CD4-positive, alpha-beta T cell treated with Interleukin-6 at 100 ng/mL for 8 hours (primary cell): ENCODE measurements at places on chromosomes 4 and X.

GRCh38 chrX:12930150-12930549, 23.7 kb downstream of the TLR8 start:
- no peak for DNase-seq

DNA sequence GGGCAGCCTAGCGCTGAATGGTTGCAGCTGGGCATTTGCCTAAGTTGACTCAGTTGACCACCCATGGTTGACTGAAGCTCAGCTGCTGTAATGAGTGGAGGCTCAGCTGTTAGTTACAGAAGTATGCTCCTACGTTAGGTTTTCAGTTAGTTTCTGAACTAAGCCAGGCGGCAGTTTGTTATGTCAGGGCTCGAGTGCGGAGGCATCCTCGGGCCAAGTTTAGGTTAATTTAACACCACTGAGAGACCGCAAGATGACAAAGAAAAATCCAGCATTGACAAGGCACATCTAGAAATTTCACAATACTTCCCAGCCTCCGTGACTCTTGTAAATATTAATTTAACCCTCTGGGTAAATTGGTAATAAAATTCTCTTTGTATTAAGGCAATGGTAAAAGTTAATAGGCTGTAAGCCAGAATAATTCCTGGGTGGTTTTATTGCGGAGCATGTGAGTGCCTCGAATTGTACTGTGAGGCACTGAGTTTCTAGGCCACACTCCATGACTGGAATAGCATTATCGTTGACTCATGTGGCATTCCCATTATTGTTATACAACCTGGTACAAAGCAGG, 33.1 kb upstream of the CDKN2AIP start:
- DNase-seq: no peak

DNA sequence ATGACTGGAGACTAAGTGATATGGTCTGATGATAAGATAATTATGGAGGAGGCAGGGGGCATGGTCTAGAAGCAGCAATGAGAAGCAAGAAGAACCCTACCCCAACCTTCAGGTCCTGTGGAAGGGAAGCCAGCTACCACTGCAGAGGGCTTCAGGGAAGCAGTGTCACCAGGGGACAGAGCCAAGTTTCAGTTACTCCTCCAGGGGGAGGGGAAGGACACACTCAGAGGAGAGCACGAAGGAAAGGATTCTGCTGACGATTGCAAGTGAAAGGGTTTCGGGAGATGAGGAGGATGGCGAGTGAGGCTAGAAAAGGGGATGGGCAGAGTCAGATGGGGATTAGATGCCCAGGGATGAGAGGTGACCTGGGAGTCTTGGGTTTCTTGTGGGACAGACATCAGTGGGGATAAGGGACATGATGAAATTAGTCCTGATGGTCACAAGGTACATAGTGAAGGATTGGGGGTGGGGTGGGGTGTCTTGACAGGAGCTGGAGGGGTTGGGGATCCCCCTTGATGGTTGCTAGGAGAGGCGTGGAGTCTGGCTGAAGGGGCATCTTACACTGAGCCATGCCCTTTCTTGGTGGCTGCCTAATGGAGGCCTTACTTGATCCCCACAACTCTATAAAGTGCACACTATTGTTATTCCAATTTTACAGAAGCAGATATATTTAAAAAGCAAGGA, 45.4 kb downstream of the TIGD4 start:
- DNase-seq: no peak

DNA sequence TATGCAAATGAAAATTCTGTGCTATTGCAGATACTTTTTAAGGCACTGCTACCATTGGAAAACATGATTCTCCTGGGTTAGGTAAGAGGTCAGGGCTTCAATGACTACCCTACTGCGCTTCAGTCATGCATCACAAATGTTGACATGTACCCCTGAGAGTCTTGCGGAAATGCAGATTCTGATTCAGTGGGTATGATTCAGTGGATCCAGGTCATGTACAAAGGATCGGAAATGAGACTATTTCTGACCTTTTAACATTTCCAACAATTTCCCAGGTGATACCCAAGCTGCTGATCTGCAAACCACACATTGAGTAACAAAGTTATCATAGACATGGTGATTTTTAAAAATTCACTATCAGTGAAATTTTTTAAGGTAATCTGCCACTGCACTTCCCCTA, 62.6 kb downstream of the DDX53 start:
- no peak for DNase-seq

DNA sequence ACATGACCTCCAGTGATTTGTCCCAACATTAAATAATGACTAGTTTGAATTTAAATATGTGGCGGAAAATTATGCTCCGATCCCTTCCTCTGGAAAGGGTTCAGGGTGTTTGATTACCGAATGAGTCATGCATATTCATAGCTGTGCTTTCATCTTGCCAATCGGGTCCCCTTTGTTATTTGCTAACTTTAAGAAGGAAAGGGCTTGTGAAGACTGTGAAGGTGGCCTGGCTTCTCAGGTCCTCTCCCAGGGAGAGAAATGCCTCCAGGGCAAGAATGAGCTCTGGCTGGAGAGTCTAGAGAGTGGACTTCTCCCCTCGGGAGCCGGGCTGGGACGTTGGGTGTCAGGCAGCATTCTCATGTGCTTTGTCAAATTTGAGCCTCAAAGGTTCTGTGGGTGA, 155.5 kb upstream of the PSAPL1 start:
- DNase-seq: no peak

DNA sequence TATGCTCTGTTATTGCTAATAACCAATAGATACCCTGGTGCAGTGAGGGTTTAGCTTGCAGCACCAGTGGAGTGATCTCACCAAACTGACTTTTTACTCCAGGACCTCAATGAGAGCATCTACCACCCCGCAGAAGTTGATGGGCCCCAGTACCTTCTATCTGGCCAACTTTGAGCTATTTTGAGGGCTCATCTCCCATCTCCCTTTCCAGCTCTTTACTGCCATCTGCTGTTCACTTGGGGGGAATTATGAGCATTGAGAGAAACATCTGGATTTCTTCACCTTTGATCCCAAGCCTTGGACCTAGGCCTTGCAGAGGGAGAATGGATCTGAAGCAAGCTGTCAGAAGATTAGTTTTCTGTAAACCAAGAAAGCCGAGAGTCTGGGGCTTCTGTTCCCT, 143.6 kb downstream of the TMEM164 start:
- peak; percentile 29 for DNase-seq

GRCh38 chr4:5789141-5789540, 78.1 kb downstream of the EVC start:
- no peak for DNase-seq

GRCh38 chr4:78601013-78601412, 49.4 kb downstream of the ANXA3 start:
- no peak for DNase-seq

DNA sequence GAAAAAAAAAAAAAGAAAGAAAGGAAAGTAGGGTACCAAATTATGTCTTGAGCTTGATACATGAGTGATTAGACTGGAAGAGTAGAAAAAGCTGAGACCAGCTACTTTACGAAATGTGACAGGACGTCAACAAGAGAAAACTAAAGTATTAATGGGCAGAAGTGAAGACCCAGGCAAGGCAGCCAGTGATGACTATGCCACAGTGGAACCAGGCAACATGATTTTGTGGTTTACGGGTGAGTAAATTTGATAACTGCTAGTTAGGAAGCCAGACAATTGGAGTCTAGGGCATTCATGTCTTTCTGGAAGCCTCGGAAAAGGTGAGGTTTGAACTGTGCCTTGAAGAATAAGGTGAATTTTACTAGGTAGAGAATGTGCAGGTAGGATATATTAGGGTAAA, 326.4 kb downstream of the TENM3 start:
- no peak for DNase-seq

DNA sequence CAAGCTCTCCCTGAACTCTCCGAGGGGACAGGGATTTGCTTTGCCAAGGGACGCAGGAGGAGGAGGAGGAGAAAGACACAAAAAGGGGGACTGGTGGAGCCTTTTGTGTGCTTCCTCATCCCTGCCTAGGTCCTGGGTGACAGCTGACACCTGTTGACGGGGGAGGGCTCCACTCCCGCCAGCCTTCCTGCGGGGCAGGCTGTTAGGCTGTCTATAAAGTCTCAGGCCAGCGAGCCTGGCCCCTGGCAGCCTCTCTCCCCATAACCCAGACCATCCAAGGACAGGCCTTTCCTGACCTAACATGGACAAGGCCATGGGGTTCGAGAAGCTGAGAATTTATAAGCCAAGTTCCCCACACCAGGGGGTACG, 832 bp upstream of the EVC2 start:
- no peak for DNase-seq

GRCh38 chr4:11223311-11223710, 205.4 kb downstream of the HS3ST1 start:
- no peak for DNase-seq

DNA sequence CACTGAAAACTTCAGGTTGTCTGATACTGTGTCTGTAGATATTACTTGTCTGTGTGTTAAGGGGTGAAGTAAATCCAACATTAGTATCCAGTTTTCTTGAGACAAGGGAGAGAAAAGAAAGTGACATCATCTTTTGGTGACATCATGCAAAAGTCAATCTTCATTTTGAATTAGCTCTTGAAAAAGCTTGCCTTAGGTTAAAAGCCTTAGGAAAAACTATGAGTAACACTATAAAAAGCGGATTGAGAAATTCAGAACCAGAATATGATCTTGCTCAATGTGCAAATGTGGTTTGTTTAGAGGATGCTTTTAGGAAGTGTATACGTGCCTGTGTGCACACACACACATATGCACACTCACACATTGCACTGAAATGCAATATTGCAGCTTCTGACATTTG, 345.8 kb upstream of the CASK start:
- no peak for DNase-seq

- DNase-seq: no peak
Observed at GRCh38 chr4:184744236-184744635, 10.3 kb upstream of the CENPU start.

DNA sequence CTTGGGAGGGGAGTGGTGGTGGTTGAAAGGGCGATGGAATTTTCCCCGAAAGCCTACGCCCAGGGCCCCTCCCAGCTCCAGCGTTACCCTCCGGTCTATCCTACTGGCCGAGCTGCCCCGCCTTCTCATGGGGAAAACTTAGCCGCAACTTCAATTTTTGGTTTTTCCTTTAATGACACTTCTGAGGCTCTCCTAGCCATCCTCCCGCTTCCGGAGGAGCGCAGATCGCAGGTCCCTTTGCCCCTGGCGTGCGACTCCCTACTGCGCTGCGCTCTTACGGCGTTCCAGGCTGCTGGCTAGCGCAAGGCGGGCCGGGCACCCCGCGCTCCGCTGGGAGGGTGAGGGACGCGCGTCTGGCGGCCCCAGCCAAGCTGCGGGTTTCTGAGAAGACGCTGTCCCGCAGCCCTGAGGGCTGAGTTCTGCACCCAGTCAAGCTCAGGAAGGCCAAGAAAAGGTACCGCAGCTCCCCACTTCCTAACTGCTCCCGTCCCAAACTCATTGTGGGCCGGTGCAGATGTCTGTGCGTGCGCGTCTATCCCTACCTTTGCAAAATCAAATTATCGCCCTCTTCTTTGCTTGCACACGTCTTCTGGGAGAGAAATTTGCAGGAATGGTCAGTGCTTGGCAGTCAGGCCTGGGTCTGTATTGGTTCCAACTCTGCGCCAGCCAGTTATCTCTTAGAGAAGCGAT, 533 bp downstream of the IL15 start:
- DNase-seq: peak; percentile 7

DNA sequence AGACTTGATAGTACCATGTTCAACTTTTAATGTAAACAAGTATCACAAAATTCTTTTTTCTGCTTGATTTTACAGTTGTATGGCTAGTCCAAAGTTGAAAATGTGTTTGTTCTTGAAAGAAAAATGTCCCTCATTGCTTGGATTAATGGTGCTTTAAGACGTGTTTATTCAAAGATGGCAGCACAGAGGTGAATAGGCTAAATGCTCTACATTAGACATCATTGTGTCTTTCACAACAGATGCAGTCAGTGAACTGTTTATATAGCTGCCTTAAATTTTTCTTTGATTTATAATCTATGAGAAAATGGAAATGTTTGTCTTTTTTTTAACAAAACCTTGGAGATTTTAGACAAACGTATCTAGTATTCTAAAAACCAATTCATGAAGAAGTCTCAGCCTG, 137.3 kb downstream of the BMPR1B start:
- no peak for DNase-seq

DNA sequence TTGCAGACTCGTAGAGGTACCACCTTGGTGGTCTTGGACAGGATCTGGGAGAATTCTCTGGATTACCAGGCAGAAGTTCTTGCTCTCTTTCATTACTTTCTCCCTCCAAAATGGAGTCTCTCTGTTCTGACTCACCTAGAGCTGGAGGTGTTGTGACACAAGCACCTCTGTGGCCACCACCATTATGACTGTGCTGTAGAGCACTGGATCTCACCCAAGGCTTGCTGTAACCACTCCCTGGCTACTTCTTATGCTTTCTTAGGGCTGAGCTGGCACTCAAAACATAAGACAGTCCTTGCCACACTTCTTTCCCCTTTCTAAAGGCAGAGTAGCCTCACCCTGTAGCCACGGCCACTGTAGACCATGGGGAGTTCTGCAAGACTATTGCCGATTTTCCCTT, 296.6 kb upstream of the DIPK2B start:
- no peak for DNase-seq

- DNase-seq: no peak
Observed at GRCh38 chr4:95898226-95898625, 58.3 kb downstream of the PDHA2 start.

DNA sequence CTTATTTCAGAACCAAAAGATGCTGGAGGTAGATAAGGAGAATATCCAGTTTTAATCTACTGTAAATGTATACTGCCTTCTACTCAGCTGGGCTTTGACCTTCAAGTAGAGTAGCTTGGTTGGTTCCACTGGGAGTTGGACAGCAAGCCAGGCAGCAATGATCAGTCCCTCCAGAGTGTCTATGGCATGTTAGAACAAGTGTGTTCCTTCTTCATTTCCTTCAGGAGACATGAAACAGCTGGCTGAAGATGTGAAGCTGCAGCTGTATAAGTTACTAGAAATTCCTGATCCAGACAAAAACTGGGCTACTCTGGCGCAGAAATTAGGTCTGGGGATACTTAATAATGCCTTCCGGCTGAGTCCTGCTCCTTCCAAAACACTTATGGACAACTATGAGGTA, 111.1 kb downstream of the NFKB1 start:
- DNase-seq: no peak

- DNase-seq: no peak
Observed at GRCh38 chr4:79450053-79450452, 42.0 kb upstream of the GK2 start.

GRCh38 chr4:184168406-184169019, 49.2 kb downstream of the ENPP6 start:
- peak; percentile 23 for DNase-seq

GRCh38 chr4:150256225-150256620, 178.0 kb downstream of the DCLK2 start:
- DNase-seq: no peak

- no peak for DNase-seq
Observed at GRCh38 chr4:20017777-20018115, 234.0 kb upstream of the SLIT2 start.

DNA sequence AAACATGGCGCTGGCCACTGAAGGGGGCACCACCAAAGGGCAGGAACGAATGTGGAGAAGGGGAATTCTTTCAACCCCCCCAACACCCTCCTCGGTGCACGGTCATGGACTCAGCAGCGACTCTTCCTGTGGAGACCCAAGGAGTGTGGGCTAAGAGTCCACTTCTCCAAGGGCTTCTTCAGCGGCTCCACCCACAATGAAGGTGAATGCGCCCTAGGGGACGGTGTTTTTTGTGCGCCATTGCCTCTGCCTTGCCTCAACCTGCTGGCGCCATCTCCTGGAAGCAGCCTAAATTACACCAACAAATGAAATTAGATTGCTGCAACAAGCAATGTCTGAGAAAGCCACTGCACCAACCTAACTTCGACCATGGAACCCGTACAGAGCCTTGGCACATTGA, 169.2 kb upstream of the MAGEB18 start:
- no peak for DNase-seq

- no peak for DNase-seq
Observed at GRCh38 chrX:138018145-138018799, 452.3 kb downstream of the ZIC3 start.
